Progenitor cell of endocrine pancreas (in vitro differentiated cells): ENCODE measurements at places on chromosomes 12 and 14. TPM values are rescaled to one million over a fixed set of nuclear protein-coding genes. Genes with fewer than 3 reads are reported as not detected.

The GZMB gene
- total RNA-seq: not detected in 2 replicates

The CIROP gene
- total RNA-seq: not detected in 2 replicates

The NPAS3 gene
- total RNA-seq: 5.2 and 6.1 TPM in 2 replicates

The SVOP gene
- 1.7 and 2.1 TPM in 2 replicates for total RNA-seq

The PIANP gene
- 2.0 and 2.4 TPM in 2 replicates for total RNA-seq

The PLCZ1 gene
- not detected in 2 replicates for total RNA-seq

The TMEM30B gene
- 28.1 and 29.4 TPM in 2 replicates for total RNA-seq

The CLECL1 gene
- total RNA-seq: not detected in 2 replicates

The FITM1 gene
- total RNA-seq: 1.7 and 1.9 TPM in 2 replicates

The HPD gene
- total RNA-seq: not detected in 2 replicates

The FBLN5 gene
- total RNA-seq: 6.4 and 6.9 TPM in 2 replicates

The ZNF26 gene
- 12.9 and 13.4 TPM in 2 replicates for total RNA-seq

The KLHL33 gene
- 0.04 and 0.05 TPM in 2 replicates for total RNA-seq

The SNRNP35 gene
- total RNA-seq: 29.2 and 29.8 TPM in 2 replicates

The LRRIQ1 gene
- total RNA-seq: 11.3 and 13.1 TPM in 2 replicates

The SLC38A6 gene
- total RNA-seq: 14.4 and 18.7 TPM in 2 replicates

The SERPINA10 gene
- total RNA-seq: 2.6 and 3.2 TPM in 2 replicates

The BMP4 gene
- total RNA-seq: 2.7 and 7.5 TPM in 2 replicates

The CDK2 gene
- 62.1 and 66.9 TPM in 2 replicates for total RNA-seq

The TAPBPL gene
- 2.4 TPM in 2 replicates for total RNA-seq

The KITLG gene
- 9.1 and 11.5 TPM in 2 replicates for total RNA-seq

The REM2 gene
- total RNA-seq: 10.0 and 11.3 TPM in 2 replicates

The TBC1D30 gene
- total RNA-seq: 3.0 and 3.4 TPM in 2 replicates

The HOXC5 gene
- 2.7 and 4.6 TPM in 2 replicates for total RNA-seq

The PRKD1 gene
- total RNA-seq: 23.6 and 29.9 TPM in 2 replicates

The KRT2 gene
- total RNA-seq: not detected in 2 replicates

The TRPV4 gene
- total RNA-seq: 5.2 and 7.3 TPM in 2 replicates

The RCOR1 gene
- 36.4 and 41.9 TPM in 2 replicates for total RNA-seq

The C3AR1 gene
- total RNA-seq: not detected in 2 replicates

The GPR84 gene
- total RNA-seq: not detected in 2 replicates

The SCNN1A gene
- total RNA-seq: 14.3 and 23.1 TPM in 2 replicates

The BHLHE41 gene
- total RNA-seq: 0.46 and 0.78 TPM in 2 replicates
